Effector CD8-positive, alpha-beta T cell (primary cell): ENCODE measurements at places on chromosomes 2 and 18.

DNA sequence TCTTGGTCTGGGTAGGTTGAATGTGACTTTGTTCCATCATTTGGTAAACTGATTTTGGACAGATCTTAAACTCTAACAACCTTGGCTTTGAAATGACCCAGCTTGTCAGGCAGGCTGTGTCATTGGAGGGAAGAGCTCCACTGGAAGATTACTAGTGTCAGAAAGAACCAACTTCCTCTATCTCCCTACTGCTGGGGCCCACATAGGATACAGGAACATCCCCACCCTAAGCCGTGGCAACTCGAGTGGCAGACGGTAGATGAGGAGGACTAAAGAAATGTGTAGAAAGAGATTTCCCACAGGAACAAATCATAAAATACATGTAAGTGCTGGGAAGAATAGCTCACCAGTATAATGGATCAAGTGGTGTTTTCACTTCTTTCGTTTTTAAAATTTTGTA lies 4.3 kb upstream of the G6PC2 start:
- no peak for DNase-seq

DNA sequence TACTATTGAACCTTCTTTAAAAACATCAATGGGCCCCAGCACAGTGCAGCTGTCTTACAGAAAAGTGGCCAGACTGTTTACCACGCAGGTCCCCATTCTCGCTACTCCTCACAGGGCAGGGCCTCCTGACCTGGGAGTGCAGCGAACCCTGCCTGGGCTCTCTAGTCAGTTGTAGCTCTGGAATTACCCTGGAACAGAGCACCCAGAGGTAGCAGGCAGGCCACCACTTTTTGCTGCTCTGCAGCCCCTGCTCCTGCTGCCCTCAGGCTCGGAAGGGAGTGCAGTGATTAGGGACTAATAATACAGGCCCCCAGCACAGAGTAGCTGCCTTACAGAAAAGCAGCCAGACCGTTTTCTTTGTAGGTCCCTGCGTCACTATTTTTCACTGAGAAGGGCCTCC lies 1563.0 kb downstream of the SUCLG1 start:
- DNase-seq: no peak

DNA sequence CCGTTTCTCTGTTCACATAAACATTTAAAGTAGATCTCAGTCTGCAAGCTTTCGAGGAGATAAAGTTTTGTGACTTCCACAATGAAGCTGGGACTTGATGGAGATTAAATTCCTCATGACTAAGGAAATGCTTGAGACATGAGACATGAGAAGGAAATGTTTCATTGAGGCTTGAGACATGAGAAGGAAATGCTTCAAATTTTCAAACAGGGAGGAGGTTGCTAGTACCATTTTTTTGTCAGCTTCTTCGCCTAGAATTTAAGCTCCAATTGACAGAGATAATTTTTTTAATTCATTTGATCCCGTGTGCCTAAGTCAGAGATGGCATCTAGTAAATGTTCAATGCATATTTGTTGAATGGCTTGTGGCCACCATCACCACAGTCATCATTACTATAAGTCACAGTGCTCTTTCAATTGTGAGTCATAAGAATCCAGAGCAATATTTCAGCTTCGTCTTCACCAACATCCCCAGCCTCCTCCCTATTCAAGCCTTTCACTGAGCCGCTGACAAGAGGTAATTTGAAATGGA lies 543 bp upstream of the MARCHF4 start:
- DNase-seq: no peak

GRCh38 chr2:3492951-3493614 lies 26.2 kb downstream of the ADI1 start:
- no peak for DNase-seq

DNA sequence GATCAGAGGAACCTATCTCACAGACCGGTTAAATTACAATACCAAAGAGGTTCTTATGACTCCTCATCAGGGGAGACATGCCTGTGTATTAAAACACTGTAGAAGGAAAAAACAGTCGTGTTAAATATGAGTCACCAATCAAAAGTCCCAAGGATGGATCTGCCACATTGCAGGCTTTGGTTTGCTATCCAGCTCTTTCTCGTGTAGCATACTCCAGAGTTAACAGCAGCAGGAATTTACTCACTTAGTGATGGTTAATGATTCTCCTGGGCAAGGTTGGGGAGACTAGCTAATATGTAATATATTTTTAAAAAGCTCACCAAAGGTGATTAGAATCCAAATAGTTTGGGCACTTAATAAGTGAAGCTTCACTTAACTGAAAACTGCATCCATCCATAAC lies 109.7 kb downstream of the MBD5 start:
- DNase-seq: no peak
